Activated naive CD4-positive, alpha-beta T cell treated with anti-CD3 and anti-CD28 coated beads, Interleukin-2, amount 50 U/mL, for 72 hours (primary cell): ENCODE measurements at places on chromosomes 1 and 21. TPM values are rescaled to one million over a fixed set of nuclear protein-coding genes. Genes with fewer than 3 reads are reported as not detected.

RNU1-2 gene
- 1,722 TPM for total RNA-seq

GRCh38 chr1:209748620-209749019 is 7.2 kb upstream of the TRAF3IP3 start:
- no peak for DNase-seq

GRCh38 chr1:206637605-206638004 is 2.3 kb downstream of the DYRK3 start:
- no peak for DNase-seq

TMPRSS15 gene
- not detected for total RNA-seq

SPRR3 gene
- total RNA-seq = not detected

- no peak for DNase-seq
Measured at GRCh38 chr1:58577654-58578030, 590 bp upstream of the TACSTD2 start.

- DNase-seq = no peak
Measured at GRCh38 chr1:159040206-159040605, 30.5 kb downstream of the IFI16 start.

GRCh38 chr1:218462116-218462515 is 117.0 kb downstream of the TGFB2 start:
- no peak for DNase-seq

WLS gene
- not detected for total RNA-seq

AUNIP gene
- 8.6 TPM for total RNA-seq

DNA sequence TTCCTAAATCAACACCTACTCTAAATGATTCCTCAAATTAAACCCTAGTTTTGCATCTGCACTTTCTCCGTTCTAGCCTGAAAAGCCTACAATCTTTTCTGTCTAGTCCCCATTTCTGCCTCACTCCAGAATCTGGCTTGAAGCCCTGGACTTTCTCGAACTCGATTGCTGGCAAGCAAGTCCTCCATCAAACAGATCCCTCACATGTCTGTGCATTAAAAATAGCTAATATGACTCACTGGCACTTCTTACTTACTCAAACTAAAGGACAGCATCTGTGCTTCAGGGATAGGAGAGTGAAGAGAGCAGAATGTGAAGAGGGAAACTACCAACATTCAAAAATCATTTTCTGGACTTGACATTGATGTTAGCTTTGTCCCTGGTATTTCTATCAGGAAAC is 51.8 kb upstream of the CXADR start:
- no peak for DNase-seq

GRCh38 chr21:16082038-16082816 is 352.4 kb downstream of the USP25 start:
- DNase-seq = no peak

DNA sequence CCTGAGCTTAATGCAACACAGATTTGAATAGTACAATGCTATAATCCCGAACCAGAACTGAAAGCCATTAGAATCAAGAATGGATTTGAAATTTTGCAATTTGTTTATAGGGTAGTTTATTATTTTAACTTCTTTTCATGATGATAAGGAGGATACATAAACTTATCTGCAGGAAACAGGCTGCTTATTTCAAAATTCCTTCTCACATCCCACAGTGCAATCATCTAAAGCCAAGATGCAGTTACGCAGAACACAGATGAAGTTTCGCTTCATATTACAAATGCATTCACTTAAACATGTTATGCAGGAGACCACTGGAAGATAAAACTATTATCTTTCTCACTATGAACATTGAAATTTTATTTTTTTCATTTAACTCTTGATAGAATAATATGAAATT is 1019.6 kb downstream of the PLA2G4A start:
- DNase-seq = no peak

- no peak for DNase-seq
Measured at GRCh38 chr1:41661428-41662060, 177.1 kb upstream of the EDN2 start.

DNA sequence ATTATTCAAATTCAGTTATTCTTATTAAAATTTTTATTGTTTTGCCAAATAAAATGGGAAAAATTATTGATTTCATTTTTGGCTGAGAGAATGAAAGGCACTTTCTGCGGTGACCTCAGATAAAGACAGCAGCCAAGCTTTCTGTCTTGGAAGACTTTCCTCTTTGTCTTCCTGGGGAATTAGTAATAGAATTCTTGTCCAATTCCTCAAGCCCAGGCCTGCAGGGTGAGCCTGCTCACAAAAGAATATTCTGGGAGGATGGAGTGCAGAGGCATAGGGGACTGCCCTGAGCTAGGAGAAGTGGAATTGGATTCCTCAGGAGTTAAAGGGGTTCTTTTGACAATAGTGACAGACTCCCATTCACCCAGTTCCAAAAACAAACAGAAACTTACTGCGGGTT is 614.5 kb upstream of the ADGRL2 start:
- no peak for DNase-seq

- DNase-seq = no peak
Measured at GRCh38 chr1:78274814-78275213, 216.0 kb upstream of the PTGFR start.
